Activated CD4-positive, alpha-beta T cell treated with anti-CD3 and anti-CD28 coated beads, Interleukin-2, amount 50 U/mL, for 1 hour (primary cell): ENCODE measurements at places on chromosomes 11 and 22.

- no peak for DNase-seq
Observed at GRCh38 chr11:86070142-86071056, 1.5 kb upstream of the PICALM start.

- no peak for DNase-seq
Observed at GRCh38 chr11:71321433-71322191, 69.2 kb upstream of the SHANK2 start.

DNA sequence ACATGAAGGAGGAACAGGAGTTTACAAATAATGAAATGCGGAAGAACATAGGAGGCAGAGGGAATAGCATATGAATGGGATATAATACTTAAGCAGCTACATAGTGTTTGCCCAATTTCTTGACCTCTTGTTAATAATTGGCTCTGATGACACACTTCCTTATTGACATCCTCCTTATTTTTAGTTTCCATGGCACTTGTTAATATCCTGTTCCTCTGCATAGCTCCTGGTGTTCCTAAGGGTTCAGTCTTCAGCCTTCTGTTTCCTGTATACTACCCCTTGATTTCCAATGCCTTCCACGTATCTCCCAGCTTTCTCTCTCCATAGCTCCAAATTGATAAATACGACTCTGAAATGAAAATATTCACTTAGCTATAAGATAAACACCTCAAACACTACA is 663.8 kb upstream of the API5 start:
- DNase-seq, result no peak

DNA sequence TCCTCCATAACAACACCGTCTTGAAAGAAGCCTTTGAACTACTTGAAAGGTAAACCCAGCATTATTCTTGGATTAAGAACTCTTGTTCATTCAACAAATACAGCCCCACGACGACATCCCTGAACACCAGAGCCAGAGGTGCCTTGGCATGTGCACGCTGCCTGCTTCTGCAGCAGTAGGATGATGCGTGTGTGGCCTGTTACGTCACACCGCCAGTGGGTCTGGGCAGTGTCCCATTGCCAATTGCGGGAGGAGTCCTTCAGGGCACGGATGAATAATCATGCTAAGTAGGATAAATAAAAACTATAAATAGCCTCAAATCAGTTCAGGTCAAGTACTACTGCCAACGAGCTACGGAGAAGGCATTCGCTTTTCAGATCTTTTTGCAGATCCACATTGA is 380.5 kb downstream of the SHANK2 start:
- no peak for DNase-seq

DNA sequence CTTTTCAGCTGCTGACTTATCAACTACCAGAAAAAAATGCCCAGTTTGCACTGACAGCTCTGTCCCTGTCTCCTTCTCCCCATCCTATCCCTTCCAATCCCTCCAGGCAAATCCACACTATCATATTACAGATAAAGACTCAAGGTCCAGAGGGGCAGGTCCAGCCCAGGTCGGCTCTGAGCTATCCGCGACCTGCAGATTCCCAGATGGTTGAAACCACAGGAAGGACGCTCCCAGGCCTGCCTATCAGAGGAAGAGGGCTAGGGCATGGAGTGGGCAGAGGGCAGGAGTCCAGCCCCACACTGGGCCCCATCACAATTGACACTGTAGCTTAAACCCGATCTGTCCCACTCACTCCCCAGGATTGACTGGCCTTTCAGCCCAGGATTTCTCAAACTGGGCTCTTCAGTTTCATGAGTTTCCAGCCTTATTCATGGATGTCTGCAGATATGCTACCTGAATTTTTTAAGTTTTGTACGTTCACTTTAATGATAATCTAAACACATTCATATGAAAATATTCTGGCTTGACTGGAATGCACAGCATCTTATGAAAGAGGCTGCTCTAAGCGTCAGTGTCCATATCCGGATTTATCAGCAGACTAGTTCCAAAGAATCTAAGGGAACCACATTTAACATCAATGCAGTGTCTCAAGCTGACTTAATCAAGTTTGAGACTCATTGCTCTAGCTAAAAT is 16.4 kb upstream of the FCHSD2 start:
- no peak for DNase-seq
